ENCODE measurements at places on chromosomes 6 and 20.

DNA sequence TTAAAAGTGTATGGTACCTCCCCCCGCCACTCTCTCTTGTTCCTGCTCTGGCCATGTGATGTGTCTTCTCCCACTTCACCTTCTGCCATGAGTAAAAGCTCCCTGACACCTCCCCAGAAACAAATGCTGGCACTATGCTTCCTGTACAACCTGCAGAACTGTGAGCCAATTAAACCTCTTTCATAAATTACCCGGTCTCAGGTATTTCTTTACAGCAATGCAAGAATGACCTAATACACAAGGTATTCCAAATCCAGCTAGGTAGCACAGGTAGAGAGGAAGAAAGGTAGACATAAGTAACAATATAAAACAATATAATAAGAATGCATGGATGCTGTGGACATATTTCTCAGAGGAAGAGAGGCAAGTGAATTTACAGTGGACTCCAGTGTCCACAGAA, 394.1 kb upstream of the ARID1B start:
- DNase-seq: no peak

DNA sequence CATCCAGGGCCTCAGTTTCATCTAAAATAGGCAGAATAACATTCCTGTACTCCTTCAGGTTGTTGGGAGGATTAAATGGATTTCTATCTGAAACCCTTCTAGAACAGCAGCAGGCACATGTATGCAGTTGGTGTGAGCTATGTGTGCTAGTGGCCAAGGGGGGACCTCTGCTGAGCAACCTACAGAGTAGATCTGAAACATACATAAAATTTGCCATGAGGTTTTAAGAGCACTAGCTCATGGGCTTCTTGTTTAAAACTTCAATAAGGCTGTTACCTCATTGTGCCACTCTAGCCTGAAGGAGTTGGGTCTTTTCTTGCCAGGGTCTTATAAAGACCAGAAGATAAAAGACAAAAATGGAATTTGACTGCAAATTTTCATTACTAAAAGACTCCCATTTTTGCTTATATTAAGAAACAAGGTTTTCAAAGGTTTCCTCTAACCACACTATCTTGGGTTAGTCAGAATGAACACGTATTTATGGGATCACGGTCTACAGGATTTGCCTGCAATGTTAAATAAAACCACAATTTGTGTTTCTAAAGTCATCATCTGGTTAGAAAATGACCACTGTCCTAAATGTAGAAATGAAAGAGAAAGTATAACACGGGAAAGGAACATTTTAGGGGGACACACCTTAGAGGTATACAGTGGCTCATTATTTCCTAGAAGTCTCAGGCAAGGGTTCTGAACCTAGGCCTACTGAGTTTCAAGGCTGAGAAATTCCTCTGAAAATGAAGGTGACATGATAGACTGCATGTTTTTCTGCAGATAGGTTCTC, 144.9 kb upstream of the OLIG3 start:
- no peak for DNase-seq

- DNase-seq: no peak
These were observed 96.3 kb downstream of the TRERF1 start for GRCh38 chr6:42355416-42355815.

DNA sequence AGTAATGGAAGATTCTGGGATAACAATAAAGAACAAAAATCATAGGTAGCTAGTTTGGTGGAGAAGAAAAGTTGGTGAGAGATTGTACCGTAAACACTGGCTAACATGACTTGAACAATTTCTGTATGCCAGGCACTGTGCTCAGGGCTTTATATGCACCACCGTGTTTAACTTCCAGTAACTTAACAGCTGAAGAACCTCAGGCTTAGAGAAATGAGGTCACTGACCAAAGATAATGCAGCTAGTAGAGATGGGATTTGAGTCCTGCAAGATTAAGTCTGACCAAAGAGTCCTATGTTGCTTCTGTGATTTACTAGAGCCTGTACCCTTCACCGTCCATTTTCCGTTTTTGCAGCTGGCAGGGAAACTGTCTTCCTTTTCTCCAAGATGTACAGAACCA, 2.7 kb downstream of the CSTF1 start:
- no peak for DNase-seq

DNA sequence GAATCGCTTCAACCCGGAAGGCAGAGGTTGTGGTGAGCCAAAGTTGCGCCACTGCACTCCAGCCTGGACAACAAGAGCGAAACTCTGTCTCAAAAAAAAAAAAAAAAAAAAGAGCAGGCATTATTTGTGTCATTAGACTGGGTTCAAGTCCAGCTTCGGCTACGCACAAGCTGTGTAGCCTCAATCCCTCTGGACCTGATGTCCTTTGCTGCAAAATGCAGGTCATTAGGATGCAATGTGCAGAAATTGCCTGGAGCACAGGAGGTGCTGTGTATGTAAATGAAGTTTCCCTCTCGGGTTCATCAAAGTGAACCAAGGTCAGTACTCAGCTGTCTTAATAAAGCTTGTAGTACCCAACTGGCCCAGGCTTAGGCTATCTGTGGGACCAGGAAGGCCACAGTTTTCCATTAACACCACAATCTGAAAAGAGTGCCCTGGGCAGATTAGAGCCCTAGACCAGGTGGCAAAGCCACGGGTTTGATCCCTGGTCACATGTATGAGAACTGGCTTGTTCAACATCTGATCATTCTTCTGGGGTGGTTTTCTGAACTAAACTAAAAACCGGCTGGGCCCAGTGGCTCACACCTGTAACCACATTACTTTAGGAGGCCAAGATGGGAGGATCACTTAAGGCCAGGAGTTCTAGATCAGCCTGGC, 155.3 kb downstream of the ZMYND8 start:
- DNase-seq: no peak

GRCh38 chr20:4632876-4633275, 88.8 kb upstream of the PRND start:
- no peak for DNase-seq

All from NCI-H2029 (cell line).